NCI-H1694 treated with DMSO at 0.1 percent for 48 hours (cell line): ENCODE measurements at places on chromosomes 5 and 9.

DNA sequence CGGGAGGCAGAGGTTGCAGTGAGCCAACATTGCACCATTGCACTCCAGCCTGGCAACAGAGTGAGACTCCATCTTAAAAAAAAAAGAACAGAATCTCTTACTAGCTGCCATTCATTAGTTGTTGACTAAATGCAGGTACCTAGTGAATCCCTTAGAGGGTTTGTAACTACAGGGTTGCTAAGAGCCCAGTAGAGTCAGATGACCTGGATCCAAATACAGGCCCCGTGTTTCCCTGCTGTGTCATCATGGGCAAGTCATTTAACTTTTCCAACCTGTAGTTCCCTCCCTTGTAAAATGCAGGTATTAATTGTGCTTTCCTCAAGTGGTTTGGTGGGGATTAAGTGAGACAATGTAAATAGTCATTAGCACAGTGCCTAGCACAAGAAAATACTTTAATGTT lies 32.8 kb downstream of the PLAC8L1 start:
- no peak for DNase-seq

GRCh38 chr9:89008744-89009545 lies 17.7 kb downstream of the S1PR3 start:
- no peak for DNase-seq

- no peak for DNase-seq
These were observed 31.8 kb upstream of the POU4F3 start for GRCh38 chr5:146306838-146307237.

GRCh38 chr5:36897616-36898015 lies 21.0 kb downstream of the NIPBL start:
- no peak for DNase-seq

GRCh38 chr9:93693129-93693528 lies 116.7 kb downstream of the PHF2 start:
- DNase-seq: no peak

DNA sequence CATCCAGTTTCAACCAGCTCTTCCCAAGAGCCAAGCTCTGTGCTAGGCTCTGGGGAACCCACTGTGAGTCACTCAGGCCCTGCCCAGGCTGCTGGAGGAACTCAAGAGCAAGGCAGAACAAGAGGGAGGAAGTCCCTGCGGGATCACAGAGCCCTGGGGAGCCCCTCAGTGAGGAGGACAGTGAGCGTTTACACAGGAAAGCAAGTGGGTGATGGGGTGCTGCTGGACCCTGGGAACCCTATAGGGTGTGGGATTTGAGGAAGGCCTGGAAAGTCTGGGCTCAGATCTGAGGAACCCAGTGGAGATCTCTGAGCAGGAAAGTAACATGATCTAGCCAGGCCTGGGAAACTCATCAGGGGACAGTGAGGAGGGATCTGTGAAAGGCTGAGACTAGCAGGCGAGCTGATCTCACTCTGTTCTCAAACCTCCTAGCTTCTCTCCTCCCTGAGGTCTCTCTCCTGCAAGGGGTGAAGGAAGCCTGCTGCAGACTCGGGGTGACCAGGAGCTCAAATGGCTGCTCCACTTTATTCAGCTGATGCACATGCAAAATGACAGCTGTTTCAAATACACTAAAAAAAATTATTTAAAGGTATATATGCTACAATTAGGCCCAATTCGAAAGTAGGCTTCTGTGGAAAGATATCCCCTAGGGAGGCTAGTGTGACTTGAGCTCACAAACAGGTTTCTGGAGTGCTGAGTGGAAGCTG lies 70.0 kb downstream of the SHB start:
- no peak for DNase-seq
